Body of pancreas (tissue), 4 donors: ENCODE measurements at places on chromosomes 3 and 15. TPM values are rescaled to one million over a fixed set of nuclear protein-coding genes. Genes with fewer than 3 reads are reported as not detected.

GRCh38 chr3:69472093-69472492 is 86.2 kb upstream of the FRMD4B start:
- H3K4me1 ChIP-seq: no peaks in the 10 kb centered on the region
- H3K27me3 ChIP-seq: no peaks in the 10 kb centered on the region
- no peak overlapping the region for H3K4me3 ChIP-seq
- no peak for DNase-seq
- no peak overlapping the region for H3K27ac ChIP-seq

DNA sequence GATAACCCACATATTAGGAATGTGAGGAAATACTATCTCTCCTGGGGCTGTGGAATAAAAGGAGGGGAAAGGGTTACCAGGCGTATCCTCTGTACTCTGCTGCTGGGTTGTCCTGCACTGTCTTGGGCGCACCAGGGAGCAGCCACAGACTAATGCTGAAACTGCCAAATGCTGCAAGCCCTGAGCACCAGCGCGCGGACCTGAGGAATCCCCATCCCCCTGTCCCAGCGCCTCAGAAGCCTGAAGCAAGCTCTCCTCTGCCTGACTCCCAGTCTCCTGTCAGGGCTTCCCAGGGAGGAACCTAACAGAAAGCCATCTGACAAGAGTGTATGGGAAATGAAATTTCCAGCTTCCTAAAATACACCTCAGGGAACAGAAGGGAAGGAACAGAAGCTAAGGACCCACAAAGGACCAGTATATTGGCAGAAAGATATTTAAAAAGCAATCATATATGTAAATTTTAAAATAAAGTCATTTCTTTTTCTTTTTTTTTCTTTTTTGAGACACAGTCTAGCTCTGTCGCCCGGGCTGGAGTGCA is 158.3 kb upstream of the C2CD4B start:
- H3K36me3 ChIP-seq: no peaks in the 10 kb centered on the region
- no peaks in the 10 kb centered on the region for H3K27me3 ChIP-seq
- DNase-seq: no peak
- no peak overlapping the region for H3K27ac ChIP-seq
- no peak overlapping the region for H3K4me3 ChIP-seq

GRCh38 chr3:154701055-154701454 is 271.1 kb upstream of the GPR149 start:
- H3K4me3 ChIP-seq: no peak overlapping the region
- H3K27ac ChIP-seq: no peak overlapping the region
- no peak for DNase-seq
- H3K4me1 ChIP-seq: no peaks in the 10 kb centered on the region
- H3K36me3 ChIP-seq: no peaks in the 10 kb centered on the region

DNA sequence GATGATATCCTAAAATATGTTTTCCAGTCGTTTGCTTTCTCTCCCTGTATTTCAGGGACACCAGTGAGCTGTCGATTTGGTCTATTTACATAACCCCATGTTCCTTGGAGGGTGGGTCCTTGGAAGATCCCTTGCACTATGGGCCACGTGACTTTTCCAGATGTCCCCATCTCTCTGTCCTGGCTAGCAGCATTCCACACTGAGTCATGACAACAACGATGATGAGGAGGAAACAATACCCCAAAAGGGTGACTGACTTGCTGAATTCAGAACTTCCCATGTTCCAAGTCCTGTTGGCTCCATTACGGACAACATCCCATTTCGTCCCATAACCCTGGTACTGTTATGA is 134.3 kb downstream of the NSMCE3 start:
- H3K36me3 ChIP-seq: no peaks in the 10 kb centered on the region
- no peak overlapping the region for H3K4me3 ChIP-seq
- no peaks in the 10 kb centered on the region for H3K27me3 ChIP-seq
- H3K27ac ChIP-seq: no peak overlapping the region

- H3K36me3 ChIP-seq: no peaks in the 10 kb centered on the region
- no peak overlapping the region for H3K27ac ChIP-seq
- no peaks in the 10 kb centered on the region for H3K4me1 ChIP-seq
- no peak overlapping the region for H3K4me3 ChIP-seq
Observed at GRCh38 chr15:100439514-100439913, 89.2 kb downstream of the CERS3 start.

DNA sequence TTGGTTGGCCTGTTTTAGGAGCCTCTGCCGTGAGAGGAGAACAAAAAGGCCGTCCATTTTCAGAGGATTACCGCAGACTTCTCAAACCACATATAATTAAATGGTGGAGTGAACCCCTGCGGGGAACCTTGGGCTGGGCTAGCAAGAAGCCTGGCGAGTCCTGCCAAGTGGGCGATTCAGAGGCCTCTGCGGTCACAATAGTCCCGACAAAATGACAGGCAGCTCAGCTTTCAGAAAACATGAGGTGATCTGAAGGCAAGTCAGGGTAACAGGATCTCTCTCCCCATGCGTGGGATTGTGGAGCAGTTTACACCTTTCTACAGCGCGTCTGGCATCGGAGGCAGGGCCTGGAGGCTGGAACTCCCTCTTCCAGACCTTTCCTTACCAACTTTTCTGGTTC is 134.8 kb downstream of the ASB7 start:
- peaks cover 31% of the 10 kb centered on the region for H3K4me1 ChIP-seq
- H3K36me3 ChIP-seq: no peaks in the 10 kb centered on the region
- no peak overlapping the region for H3K4me3 ChIP-seq
- H3K27me3 ChIP-seq: no peaks in the 10 kb centered on the region

- no peak for DNase-seq
- no peaks in the 10 kb centered on the region for H3K27me3 ChIP-seq
- no peaks in the 10 kb centered on the region for H3K4me1 ChIP-seq
- H3K27ac ChIP-seq: no peak overlapping the region
- peaks cover 2% of the 10 kb centered on the region for H3K36me3 ChIP-seq
Observed at GRCh38 chr3:195876297-195877064, 31.9 kb downstream of the TNK2 start.

GRCh38 chr3:53151870-53152660 is 8.9 kb upstream of the PRKCD start:
- peak overlapping the region; percentile 76 for H3K27ac ChIP-seq
- H3K4me3 ChIP-seq: no peak overlapping the region
- no peaks in the 10 kb centered on the region for H3K27me3 ChIP-seq
- DNase-seq: no peak

GRCh38 chr3:49805367-49805782 is 2.3 kb downstream of the INKA1 start:
- no peaks in the 10 kb centered on the region for H3K27me3 ChIP-seq
- no peak overlapping the region for H3K4me3 ChIP-seq
- H3K36me3 ChIP-seq: no peaks in the 10 kb centered on the region
- H3K27ac ChIP-seq: peak overlapping the region; percentile 65

- no peak overlapping the region for H3K4me3 ChIP-seq
- no peaks in the 10 kb centered on the region for H3K36me3 ChIP-seq
- H3K27ac ChIP-seq: no peak overlapping the region
- DNase-seq: peak; percentile 1
Observed at GRCh38 chr15:25180606-25181292, 226.0 kb downstream of the SNRPN start.

GRCh38 chr3:104547031-104547430 is 819.7 kb upstream of the ALCAM start:
- no peak overlapping the region for H3K4me3 ChIP-seq
- no peaks in the 10 kb centered on the region for H3K36me3 ChIP-seq
- H3K27me3 ChIP-seq: no peaks in the 10 kb centered on the region
- H3K27ac ChIP-seq: no peak overlapping the region

- DNase-seq: no peak
- H3K4me3 ChIP-seq: no peak overlapping the region
- no peak overlapping the region for H3K27ac ChIP-seq
- H3K36me3 ChIP-seq: no peaks in the 10 kb centered on the region
Observed at GRCh38 chr15:27463525-27464088, 492.6 kb downstream of the GABRG3 start.

- H3K27ac ChIP-seq: no peak overlapping the region
- H3K4me3 ChIP-seq: no peak overlapping the region
- H3K27me3 ChIP-seq: no peaks in the 10 kb centered on the region
- peaks cover 12% of the 10 kb centered on the region for H3K4me1 ChIP-seq
- H3K36me3 ChIP-seq: no peaks in the 10 kb centered on the region
Observed at GRCh38 chr3:53069422-53070068, 23.7 kb upstream of the SFMBT1 start.

DNA sequence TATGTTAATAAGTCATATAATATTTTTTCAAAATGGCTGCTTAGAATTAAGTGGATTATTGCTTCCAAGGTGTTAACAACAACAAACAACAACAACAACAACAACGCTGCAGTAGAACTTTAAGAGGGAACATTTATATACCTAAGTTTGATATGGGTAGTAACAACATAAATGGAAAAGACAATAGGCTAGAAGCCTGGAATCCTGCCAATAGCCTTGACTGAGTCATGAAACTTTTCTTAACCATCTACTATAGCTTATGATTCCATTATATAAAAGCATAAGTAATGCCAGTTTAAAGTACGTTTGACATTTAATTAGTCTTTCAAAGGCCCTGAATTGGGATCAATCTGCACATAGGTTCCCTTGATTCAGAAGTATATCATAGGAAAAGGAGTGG is 31.2 kb downstream of the SATB1 start:
- DNase-seq: no peak
- no peaks in the 10 kb centered on the region for H3K27me3 ChIP-seq
- H3K4me3 ChIP-seq: no peak overlapping the region
- no peak overlapping the region for H3K27ac ChIP-seq
- H3K4me1 ChIP-seq: peaks cover 12% of the 10 kb centered on the region

DNA sequence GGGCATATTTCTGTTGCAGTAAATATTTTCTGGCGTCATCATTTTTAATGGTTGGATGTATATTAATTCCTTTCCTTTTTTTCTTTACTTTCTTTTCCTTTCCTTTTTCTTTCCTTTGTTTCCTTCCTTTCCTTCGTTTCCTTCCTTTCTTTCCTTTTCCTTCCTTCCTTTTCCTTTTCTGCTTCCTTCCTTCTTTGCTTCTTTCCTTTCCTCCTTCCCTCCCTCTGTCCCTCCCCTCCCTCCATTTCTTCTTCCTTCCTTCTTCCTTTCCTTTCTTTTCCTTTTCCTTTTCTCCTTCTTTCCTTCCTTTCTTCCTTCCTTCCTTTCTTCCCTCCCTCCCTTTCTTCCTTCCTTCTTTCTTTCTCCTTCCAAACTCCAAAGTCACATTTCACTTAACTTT is 54.9 kb upstream of the LYSMD4 start:
- H3K36me3 ChIP-seq: no peaks in the 10 kb centered on the region
- H3K4me3 ChIP-seq: no peak overlapping the region
- no peaks in the 10 kb centered on the region for H3K27me3 ChIP-seq
- no peaks in the 10 kb centered on the region for H3K4me1 ChIP-seq
- no peak for DNase-seq

- no peak for DNase-seq
- H3K27ac ChIP-seq: no peak overlapping the region
- no peaks in the 10 kb centered on the region for H3K36me3 ChIP-seq
- peaks cover 18% of the 10 kb centered on the region for H3K4me1 ChIP-seq
- H3K27me3 ChIP-seq: no peaks in the 10 kb centered on the region
- H3K4me3 ChIP-seq: no peak overlapping the region
Observed at GRCh38 chr15:47862402-47862801, 145.1 kb downstream of the SEMA6D start.

DNA sequence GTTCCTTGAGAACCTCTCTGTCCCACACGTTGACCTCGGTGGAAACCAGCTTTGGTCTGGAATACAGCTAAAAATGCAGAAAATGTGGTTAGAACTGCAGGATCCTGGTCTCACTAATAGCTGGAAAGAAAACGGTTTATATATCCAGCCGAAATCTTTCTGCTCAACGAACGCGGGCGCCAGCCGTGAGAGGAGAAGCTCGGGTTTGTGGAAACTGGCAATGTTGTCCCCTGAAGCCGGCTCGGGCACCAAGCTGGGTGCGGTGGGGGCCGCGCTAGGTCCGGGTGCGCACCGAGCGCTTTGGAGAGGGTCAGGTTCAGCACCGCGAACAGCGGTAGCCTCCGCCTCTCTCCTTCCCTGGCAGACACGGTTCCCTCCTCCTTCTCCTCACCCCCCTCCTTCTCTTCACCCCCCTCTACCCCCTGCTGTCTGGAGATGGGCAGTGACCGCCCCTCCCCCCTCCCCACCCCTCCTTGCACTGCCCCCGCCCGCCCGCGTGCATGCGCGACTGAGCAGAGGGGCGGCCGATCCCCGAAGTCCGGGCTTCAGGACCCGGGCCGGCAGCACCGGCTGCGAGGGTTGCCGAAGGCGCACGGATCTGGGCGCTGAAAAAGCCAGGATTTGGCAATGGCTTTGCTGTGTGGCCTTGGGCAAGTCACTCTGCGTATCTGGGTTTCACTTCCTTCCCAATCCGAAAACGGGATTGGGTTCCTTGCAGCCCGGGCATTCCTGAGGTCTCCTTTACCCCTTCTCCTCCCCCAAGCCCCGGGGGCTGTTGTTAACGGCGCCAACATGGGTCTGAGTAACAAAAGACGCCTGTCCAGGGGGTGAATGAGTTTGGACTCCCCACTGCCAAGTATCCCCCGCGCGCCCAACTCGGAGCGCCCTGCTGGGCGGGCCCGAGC is at the start of gene SKOR1:
Gene SKOR1 (plus strand): TSS at position 534 of the 905 bp plus-strand sequence. CDS start 94 bp downstream, at position 628.
- H3K36me3 ChIP-seq: no peaks in the 10 kb centered on the region
- peaks cover 89% of the 10 kb centered on the region for H3K27me3 ChIP-seq
- H3K4me3 ChIP-seq: no peak within 1 kb of the TSS
- H3K4me1 ChIP-seq: peaks cover 89% of the 10 kb centered on the region
- no peak for DNase-seq
- H3K27ac ChIP-seq: no peak within 1 kb of the TSS

DNA sequence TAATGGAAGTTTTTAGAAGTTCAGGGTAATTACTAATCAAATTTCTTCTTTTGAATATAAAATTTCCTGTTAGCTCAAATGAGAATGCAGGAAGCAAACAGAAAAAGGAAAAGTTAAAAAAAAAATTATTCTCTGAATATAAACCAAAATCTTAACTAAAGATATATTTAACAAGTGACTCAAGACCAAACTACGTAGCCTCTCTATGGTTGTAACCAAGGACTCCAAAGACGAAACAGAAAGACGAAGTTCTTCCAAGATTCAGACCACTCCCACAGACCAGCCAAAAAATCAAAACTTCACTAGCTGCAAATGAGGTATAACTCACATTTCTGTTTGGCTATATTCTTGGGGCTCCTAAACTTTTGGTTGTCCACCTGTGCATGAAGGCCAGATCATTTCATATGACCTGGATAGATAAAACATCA is 846.5 kb upstream of the ALCAM start:
- H3K27me3 ChIP-seq: no peaks in the 10 kb centered on the region
- no peak overlapping the region for H3K27ac ChIP-seq
- H3K4me3 ChIP-seq: no peak overlapping the region
- H3K4me1 ChIP-seq: no peaks in the 10 kb centered on the region
- DNase-seq: no peak

- no peaks in the 10 kb centered on the region for H3K27me3 ChIP-seq
- no peak for DNase-seq
- H3K27ac ChIP-seq: no peak overlapping the region
- H3K4me3 ChIP-seq: no peak overlapping the region
Observed at GRCh38 chr3:185933374-185934173, 4.2 kb downstream of the TRA2B start.

BCL2A1 gene
- not detected for total RNA-seq

FBXW12 gene
- total RNA-seq: 3.4 TPM

OR5H15 gene
- not detected for total RNA-seq

HLTF gene
- total RNA-seq: 15.3 TPM

CXCR6 gene
- total RNA-seq: not detected
